ENCODE measurements at places on chromosomes 11 and 22.

DNA sequence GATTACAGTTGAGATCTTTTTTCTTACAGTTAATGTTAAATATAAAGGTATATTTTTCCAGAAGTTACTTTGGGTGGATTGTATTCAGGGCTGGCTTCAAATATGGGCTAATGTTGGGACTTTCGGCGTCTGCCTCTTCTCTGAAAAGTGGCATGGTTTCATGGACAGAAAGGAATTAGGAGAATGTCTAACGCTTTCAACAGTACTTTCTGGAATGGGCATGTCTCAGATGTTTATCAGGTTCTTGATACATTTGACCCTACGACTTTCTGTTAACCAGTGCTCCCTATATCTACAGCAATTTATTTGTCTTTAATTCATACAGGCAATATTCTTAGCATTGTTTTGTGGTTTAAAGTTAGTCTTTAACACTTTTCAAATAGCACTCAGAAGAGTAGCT lies 33.7 kb downstream of the ZC3H12C start:
- no peak for DNase-seq

- peak; percentile 82 for DNase-seq
These were observed 19.2 kb downstream of the NPTXR start for GRCh38 chr22:38824585-38824984.

- no peak for DNase-seq
These were observed 2.7 kb upstream of the GSTT4 start for GRCh38 chr22:24008022-24008283.

GRCh38 chr11:76605338-76606074 lies 65.0 kb downstream of the LRRC32 start:
- DNase-seq = no peak

DNA sequence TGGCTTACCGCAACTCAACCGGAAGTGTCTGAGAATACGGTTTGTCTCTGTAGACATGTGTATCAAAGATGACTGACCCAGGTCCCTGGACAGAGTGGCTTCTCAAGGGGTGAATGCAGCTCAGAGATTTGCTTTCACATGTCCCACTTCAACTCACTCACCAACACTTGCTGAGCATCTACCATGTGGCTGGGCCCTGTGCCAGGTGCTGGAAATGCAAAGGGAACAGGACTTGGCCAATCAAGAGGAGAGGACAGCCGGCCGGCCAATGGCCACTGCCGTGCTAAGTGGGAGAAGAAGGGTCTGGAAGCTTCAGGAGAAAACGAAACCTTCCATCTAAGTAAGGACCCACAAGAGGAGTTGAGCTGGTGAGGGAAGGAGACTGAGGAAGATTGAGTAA lies 151.3 kb downstream of the CEP164 start:
- no peak for DNase-seq

DNA sequence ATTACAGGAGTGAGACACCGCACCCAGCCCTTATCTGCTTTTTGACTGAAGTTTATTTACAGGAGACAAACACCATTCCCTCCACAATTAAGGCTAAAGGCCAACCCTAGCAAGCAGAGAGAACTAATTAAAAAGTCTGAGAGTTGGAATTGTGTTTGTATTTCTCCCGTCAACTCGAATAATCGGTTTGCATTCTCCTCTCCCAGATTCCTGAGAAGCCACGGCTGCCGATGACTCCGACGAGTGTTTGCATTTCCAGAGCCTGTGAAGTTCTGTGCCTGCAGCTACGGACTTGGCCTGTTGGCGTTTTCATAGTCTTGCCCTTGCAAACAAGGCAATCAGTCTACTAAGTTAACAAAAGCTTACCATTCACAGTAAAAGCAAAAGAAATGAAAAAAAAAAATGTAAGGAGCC lies 73.2 kb upstream of the NUP50 start:
- DNase-seq = no peak

DNA sequence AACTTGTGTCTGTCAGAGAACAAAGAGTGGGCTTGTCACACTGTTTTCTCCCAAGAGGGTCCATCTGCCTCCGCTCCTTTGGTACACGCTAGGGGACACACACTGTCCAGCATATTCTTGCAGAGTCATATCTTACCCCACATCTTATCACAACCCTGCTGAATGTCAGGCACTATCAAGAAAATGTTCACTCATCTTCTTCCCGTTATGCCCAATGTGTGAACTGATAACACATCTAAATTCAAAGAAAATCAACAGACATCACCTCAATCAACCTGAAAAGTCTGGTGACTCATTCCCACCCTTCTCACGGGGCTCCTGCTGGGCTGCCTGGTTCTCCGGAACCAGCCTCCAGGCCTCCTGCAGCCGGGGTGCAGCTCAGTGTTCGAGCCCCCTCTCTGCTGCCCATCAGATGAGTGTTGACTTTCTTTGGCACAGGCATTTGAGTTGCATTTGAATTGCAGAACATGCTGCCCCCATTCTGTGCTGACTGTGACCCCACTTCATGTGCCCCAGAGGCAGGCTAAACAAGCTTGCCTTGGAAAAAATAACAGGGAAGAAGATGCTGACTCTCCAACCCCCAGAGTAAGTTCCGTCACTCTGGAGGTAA lies 19.4 kb downstream of the GRAP2 start:
- no peak for DNase-seq

GRCh38 chr22:23250785-23251363 lies 70.6 kb downstream of the BCR start:
- no peak for DNase-seq

DNA sequence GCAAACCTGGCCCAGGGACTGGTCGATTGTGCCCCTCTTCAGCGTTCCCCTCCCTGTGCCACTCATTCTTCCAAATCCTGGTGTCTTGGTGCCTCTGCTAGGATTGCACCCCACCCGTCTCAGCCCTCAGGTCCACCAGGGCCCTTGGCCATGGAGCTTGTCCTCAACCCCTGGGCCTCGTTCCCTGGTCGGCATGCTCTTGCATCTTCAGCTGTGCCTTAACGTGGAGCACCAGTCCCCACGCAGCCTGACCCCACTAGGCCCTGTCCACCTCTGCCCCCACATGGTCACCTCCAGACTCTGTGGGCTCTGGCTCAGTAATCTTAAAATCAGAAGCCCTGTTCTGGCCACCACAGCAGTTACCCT lies 61.1 kb downstream of the OSBP2 start:
- DNase-seq = no peak

- no peak for DNase-seq
These were observed 137.0 kb downstream of the ST3GAL4 start for GRCh38 chr11:126492331-126493082.

DNA sequence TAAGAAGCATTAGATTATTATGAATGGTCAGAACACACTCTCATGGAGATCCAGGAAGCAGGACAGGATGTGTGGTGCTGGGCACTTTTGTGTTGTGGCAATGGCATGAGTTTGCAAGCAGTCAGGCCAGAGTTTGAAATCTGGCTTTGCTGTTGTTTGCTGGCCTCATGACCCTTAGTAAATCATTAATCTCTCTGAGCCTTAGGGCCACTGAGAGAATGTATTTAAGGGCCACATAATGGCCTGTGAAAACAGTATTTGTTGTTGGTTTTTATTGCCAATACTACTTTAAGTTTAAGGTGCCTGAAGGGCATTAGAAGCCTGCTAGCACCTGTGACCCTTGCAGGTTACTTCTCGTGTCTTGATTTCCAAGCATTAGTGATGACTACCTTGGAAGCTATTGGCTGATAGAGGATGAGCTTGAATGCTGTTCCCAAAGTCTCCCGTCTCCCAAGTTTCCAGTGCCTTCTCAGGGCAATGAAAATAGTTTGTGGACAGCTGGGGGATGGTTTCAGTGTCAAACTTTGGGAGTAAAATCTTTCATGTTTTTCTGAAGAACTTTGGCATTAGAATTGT lies 24.6 kb downstream of the STIM1 start:
- DNase-seq = no peak

DNA sequence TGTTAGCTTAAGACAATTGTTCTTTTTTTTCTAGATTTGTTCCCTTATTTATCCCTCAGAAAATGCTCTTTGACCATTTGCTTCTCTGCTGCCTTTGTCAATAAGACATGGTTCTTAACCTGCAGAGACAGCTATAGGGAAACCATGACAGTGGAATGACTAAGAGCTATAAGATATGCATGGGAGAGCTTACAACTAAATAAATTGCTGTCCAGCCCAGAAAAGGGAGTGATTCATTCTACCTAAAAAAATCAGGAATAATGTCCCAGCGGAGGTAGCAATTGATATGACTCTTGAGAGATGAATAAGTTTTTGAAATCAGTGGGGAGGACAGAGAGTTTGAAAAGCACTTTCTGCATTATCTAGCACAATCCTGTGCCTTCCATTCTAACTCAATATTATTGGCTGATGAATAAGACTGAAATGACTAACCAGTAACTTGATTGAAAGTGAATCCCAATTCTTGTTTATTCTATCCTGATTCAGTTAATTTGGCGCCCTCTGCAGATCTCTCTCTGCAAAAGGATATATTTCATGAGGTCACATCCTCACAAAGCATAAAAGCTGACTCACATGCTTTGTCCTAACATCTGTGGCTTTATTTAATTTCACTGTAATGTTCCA lies 680.5 kb upstream of the API5 start:
- DNase-seq = no peak

DNA sequence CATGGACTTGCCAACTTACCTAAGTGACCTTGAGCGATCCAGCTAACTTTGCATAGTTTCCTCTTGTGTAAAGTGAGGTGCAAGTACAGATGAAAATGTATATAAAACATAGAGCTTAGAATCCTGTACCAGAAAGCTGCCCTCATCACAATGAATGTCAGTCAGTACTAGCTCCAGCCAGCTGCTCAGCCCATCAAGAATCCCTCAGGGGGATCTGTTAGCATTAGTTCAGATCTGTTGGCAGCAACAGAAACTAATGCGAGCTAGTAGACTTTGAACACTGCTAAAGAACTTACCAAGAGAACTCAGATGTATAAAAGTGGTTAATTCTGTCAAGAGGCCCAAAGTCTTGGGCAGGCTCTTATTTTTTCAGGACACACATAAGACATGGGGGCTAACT lies 6.3 kb upstream of the C11orf91 start:
- no peak for DNase-seq

DNA sequence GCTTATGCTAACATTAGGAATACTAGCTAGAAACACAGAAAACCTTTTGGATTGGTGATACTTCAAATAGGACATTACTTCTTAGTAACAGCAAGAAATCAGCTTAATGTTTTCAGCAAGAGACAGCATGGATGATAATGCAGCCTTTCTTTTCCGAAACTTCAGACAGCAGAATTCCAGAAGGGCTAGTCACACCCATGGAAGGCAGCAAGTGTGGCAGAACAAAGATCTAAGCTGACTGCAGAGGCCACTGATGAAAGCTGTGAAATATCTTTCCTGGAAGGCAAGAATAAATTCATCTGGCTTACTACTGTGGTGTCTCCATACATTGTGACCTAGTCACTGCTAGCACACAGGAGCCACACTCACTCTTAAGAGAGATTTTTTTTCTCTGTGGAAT lies 100.3 kb downstream of the CCDC83 start:
- no peak for DNase-seq

DNA sequence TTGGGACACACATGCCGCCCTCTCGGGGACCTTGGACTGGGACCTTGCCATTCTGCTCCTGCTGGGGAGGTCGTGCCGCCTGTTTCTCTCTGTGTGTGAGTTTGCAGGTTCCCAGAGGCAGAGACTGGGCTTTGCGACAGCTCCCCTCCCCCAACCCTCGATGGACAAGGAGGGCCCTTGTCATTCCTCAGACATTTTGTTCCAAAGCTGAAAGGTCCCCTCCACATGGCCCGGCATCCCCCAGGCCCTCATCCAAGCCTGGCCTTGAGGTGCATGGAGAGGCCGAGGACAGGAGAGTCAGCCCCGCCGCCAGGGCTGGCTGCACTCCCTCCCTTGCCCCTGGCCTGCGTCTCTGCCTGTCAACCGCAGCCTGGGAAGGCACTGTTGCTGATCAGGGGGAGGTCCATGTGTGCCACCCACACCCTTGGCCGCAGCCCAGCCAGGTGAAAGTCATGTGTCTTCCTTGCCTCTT lies 25.6 kb downstream of the FADS2 start:
- DNase-seq = no peak

GRCh38 chr22:39656495-39657490 lies 86.2 kb downstream of the CACNA1I start:
- DNase-seq = no peak

DNA sequence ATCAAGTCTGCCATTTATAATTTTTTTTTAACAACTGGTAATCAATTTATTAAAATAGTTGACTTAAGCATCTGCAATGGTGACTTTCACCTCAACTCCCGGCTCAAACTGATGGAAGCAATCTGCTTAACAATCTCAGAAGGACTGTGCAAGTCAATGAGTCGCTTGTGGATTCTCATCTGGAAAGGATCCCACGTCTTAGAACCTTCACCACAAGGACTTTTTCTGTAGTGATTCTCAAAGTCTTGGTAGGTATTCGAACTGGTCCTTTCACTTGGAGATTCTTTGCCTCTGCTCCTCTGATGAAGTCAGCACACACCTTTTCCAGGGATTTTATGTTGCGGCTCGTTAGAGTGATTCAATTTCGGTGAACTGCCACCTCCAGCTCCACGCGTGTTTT lies 7.3 kb downstream of the RSF1 start:
- no peak for DNase-seq

- no peak for DNase-seq
These were observed 43.3 kb downstream of the CCDC83 start for GRCh38 chr11:85898456-85898855.

DNA sequence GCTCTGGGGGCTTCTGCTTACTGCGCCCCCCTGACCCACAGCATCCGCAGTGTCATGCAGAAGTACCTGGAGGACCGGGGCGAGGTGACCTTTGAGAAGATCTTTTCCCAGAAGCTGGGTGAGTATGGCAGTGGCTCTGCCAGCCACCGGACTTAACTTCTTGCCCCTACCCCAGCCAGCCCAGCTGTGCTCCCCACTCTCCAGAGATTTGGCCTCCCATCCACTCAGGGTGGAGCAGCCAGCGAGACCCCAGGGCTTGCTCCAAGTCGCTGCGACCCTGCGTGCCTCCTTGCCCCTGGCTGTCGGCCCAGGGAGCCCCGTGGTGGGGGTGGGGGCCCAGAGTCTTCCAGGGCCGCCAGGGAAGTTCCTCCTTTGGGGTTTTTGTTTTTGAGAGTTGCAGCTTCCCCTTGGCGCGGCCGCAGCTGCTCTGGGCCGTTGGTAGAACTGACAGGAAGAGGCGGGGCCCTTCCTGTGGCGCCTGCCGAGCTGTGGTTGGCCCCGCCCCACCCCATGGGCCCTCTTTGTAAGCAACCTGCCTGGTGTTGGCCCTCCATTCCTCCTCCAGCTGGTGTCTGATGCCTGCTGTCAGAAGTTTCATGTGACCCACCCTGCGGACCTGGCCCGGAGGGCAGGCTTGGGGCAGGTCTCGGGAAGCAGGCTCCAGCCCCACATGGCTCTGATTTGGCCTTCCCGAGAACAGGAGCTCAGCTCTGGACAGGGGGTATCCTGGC lies 11.1 kb downstream of the GRK2 start:
- DNase-seq = no peak

- no peak for DNase-seq
These were observed 46.8 kb upstream of the KCNQ1OT1 start for GRCh38 chr11:2746401-2747247.

DNA sequence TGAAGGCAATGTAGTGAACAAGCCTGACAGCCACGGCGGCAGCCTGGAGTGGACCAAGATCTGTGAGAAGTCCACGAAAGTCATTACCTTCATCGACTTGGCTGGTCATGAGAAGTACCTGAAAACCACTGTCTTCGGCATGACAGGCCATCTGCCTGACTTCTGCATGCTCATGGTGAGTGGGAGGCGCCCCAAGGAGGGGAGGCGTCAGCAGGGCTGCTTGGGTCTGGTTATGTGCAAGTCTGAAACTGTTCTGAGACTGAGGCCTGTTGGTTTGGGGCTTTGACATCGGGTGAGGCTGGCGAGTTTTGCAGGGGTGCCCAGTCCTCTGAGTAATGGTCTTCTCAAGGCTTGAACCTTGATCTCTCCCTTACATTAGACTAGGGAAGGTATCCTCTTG lies 11.1 kb downstream of the GTPBP1 start:
- no peak for DNase-seq

- no peak for DNase-seq
These were observed 1.4 kb upstream of the ARCN1 start for GRCh38 chr11:118570787-118571186.

Data from HEK293T (cell line).